ENCODE measurements at places on chromosomes 6 and 20.

DNA sequence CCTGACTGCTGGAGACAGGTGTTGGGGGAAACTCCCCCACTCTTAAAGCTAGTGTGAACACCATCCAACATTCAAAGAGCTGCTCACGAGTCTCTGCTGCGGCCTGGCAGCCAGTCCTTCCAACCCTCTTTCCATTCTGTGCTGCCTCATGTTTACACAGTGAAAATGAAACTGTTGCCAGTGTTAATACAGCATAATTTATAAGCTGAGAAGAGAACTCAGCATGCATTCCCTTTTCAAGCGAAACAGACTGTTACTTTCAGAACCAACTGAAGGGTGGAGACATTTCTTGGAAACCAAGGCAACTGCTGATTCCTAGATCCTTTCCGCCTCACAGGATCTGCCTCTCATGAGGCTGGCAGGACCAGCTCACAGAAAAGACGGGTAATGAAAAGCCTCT, 533.8 kb upstream of the ID4 start:
- DNase-seq: peak; percentile 39

GRCh38 chr6:151847064-151847463, 39.6 kb downstream of the ESR1 start:
- no peak for DNase-seq

GRCh38 chr6:157092736-157093135, 230.6 kb downstream of the TMEM242 start:
- no peak for DNase-seq

- DNase-seq: no peak
Measured at GRCh38 chr6:4129446-4129845, 5.9 kb downstream of the ECI2 start.

- DNase-seq: no peak
Measured at GRCh38 chr6:158069800-158070195, 88.1 kb downstream of the SYNJ2 start.

- DNase-seq: no peak
Measured at GRCh38 chr6:151109869-151110575, 129.7 kb upstream of the AKAP12 start.

- no peak for DNase-seq
Measured at GRCh38 chr6:130603391-130603790, 223.8 kb upstream of the SMLR1 start.

GRCh38 chr6:134627707-134628106, 309.8 kb upstream of the SGK1 start:
- no peak for DNase-seq

DNA sequence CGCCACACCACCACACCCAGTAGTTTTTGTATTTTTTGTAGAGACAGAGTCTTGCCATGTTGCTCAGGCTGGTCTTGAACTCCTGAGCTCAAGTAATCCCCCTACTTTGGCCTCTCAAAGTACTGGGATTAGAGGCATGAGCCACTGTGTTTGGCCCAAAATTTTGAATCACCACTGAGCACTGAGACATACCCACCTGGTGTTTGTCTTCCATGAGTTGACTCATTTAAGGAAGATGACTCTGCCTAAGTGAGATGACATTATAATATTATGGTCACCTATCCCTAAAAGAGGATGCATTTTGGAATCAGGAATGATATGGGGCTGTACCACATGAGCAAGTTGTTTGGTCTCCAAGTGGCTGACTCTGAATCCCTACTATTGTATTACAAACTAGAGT, 54.6 kb upstream of the RNF217 start:
- DNase-seq: no peak

- DNase-seq: no peak
Measured at GRCh38 chr20:17721802-17722486, 22.2 kb downstream of the BANF2 start.

DNA sequence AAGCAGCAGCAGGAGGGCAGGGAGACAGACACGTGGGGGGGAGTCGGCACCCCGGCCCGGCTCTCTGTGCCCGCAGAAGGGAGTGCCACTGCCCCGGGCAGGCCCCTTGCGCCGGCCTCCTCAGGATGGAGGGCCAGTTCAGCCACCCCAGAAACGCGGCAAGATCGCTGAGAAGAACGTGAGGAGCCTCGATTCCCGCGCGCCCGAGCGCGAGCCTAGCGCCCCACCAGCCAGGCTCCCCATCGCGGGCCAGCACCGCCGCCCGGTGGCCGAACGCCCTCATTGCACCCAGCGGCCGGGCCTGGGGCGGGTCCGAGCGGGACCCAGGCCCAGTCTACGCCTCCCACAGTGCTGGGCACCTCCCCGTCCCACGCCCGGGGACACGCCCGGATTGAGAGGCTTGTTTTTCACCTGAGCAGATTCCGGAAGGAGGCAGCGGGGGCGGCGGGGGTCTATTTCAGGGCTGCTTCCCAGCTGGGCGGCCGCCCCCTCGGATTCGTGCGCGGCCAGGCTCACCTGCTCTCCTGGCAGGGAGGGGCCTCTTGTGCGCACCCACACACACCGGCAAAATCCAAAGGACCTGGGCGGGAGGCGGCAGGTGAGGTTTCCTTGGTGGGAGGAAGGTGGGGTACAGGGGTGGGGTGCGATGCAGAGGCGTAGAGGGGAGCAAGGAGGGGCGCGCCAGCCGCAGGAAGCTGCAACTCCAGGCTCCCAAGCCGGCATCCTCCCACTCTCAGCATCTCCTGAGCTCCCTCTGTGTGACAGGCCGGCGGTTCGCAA, 9.0 kb upstream of the GRM4 start:
- no peak for DNase-seq

DNA sequence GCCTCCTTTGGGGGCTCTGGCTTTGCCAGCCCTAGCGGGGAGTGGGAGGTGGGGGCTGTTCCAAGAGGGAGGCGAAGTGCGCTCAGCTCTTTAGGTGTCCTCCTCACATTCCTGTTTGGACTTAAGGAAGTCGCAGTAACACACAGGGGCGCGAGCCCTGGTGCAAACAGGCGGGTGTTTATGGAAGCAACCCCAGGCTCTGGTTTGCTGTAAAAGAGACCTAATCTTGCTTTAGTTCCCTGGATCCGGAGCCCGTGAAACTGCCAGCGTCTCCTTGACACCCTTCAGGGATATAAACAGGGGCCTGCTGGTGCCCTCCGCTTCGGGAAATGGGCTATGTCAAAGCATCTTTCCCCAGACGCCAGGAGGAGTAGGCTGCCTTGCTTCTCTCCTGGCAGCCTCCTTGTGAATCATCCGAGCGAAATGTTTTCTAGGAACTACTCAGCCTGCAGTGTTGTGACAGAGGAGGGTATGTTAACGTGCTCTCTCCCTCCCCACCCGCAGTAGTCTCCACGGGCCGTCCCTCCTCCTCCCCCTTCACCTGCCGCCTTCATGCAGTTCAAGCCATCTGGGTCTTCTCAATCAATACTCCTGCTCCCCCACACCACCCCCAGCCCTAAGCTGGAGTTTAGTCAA, 168.0 kb upstream of the LRFN2 start:
- peak; percentile 51 for DNase-seq

DNA sequence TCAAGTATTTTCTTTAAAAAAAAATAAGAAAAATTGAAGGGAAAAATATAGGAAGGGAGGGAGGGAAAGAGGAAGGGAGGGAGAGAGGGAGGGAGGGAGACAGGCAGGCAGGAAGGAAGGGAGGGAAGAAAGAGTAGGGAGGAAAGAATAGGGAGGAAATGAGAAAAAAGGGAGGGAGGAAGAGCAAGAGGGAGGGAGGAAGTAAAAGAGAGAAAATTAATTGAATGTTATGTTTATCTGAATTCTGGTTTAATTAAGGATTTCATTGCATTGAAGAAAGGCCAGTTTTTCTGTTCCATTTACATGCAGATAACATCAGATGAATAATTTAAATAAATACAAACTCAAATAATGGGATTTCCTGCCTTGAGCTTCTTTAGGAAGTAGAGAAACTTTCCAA, 47.8 kb downstream of the TENT5A start:
- DNase-seq: no peak

GRCh38 chr6:82040405-82041221, 206.9 kb downstream of the IBTK start:
- peak; percentile 61 for DNase-seq

DNA sequence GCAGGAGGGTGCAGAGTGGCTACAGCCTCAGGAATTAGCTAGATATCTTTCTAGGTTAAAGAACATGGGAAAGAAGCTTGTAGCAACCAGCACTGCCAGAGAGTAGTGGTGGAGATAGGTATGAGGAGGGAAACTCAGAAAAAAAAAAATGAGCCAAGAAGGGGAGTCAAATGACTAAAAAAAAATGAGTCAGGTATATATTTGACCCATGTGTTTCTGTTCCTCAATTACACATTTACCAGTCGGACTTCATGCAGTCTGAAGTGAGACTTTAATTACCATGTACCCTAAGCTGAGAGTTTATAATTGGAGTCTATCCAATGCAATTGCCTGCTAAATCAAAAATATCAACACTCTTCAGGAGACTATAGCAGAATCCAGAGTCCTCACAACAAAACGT, 964.6 kb downstream of the HACE1 start:
- DNase-seq: no peak

GRCh38 chr6:41425511-41425910, 90.1 kb downstream of the NCR2 start:
- DNase-seq: no peak

DNA sequence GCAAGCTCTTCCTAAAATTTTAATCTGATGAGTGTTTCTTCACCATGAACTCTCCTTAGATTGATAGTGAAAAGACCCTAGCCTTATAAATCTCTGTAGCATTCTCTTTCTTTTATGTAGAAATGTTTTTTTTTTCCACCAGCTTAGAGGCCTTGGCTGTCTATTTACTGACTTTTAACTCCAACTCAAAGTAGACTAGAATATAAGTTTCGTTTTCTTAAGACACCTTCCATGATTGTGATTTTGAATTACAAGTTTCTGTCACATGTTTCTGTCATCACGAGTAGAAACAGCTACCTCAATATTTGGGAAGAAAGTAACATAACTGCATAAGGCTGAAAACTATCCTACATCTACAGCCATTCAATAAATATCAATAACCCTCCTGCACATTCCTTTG, 17.8 kb downstream of the ADGRF4 start:
- no peak for DNase-seq

DNA sequence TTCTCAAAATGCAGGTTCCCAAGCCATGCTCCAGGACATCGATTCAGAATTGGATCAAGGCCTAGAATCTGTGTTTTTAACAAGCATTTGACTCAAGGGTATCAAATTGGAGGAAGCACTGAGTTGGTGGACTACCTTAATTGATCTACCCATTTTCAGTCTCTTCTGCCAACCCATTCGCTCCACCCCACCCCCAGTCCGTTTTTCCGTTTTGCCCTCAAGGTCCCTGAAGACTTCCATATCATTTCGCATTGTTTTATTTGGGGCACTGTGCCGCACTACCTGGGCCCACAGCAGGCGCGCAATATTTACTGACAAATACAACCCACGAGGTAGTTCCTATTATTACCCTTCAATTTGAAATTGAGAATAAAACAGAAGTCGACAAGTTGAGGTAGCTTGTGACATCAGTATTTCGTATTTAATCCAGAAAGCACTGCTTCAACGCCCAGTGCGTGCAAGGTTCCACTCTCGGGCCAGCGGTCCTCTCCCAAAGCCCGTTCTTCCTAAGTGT, 557 bp upstream of the DHX35 start:
- no peak for DNase-seq

DNA sequence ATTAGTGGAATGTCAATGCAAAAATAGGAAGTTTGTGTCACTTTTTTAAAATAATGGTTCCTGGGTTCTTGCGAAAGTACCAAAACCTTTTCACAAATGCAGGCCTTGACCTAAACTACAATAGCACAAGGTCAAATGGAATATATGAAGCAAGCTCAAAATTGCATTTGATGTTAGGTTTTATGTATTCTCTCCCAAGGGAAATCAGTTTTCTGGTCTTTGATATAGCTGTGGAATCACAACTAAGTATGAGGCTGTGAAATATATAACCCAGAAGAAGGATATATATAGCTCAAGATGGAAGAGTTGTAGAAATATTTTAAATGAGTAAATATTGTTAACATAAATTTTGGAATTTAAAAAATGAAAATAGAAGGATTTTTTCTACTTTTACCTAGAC, 327.3 kb downstream of the RIMS1 start:
- DNase-seq: no peak

GRCh38 chr6:10759312-10759839, 11.8 kb downstream of the TMEM14B start:
- DNase-seq: peak; percentile 19

GRCh38 chr6:150783813-150784212, 81.7 kb upstream of the MTHFD1L start:
- no peak for DNase-seq

DNA sequence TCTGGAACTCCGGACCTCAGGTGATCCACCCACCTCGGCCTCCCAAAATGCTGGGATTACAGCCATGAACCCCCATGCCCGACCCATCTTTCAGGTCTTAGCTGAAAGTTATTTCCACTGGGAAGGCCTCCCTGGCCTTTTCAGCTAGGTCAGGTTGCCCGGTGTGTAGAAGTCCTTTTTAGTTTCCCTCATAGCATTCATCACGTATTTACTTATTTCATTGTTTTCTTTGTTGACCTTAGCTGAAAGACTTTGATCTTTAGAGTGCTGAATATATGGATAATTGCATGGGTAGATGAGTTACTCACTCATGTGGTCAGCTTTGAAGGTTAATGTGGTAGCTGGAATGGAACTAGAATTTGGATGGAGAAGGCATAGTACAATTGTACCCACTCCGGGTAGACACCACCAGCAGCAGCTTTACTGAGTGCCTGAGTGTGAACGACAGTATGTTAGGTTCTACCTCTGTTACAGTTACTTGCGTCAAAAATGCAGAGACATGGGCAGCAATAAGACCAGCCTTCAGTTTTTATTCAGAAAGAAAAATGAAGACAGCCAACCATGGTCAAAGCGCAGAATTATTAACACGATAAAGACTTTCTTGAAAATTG, 9.1 kb downstream of the KIZ start:
- no peak for DNase-seq

DNA sequence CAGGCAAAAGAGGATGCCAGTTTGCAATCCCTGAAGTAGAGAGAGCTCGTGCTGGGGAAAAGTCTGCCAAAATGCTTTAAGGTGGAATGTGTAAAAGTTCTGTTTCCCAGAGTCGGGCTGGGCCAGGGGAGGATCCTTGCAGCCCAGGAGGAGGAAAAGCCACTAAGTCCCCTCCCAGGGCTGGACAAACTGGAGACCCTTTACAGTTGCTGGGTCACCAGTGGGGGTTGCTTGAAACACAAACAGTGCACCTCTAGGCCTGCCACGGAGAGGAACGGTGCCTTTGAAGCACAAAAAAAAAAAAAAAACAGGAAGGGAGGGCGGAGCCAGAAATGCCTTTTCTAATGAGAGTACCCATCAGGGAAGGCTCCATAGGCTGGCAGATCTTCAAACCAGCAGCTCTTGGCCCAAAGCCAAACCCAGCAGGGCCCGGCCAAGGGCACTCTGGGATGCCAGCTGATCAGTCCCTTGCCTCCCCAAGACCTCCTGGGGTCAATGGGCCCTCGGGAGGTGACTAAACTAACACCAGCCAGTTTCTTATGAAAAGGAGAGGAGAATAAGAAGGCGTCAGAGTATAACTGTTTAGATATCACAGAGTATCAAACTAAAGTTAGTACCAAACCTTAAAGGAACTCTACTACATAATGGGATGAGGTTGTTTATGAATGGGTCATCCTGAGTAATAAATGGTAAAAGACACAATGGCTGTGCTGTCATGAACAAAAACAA, 23.7 kb downstream of the HLA-A start:
- DNase-seq: peak; percentile 45
